ENCODE measurements at places on chromosomes 7 and 10.

- no peak for DNase-seq
These were observed 54.7 kb downstream of the FGFR2 start for GRCh38 chr10:121543545-121543944.

DNA sequence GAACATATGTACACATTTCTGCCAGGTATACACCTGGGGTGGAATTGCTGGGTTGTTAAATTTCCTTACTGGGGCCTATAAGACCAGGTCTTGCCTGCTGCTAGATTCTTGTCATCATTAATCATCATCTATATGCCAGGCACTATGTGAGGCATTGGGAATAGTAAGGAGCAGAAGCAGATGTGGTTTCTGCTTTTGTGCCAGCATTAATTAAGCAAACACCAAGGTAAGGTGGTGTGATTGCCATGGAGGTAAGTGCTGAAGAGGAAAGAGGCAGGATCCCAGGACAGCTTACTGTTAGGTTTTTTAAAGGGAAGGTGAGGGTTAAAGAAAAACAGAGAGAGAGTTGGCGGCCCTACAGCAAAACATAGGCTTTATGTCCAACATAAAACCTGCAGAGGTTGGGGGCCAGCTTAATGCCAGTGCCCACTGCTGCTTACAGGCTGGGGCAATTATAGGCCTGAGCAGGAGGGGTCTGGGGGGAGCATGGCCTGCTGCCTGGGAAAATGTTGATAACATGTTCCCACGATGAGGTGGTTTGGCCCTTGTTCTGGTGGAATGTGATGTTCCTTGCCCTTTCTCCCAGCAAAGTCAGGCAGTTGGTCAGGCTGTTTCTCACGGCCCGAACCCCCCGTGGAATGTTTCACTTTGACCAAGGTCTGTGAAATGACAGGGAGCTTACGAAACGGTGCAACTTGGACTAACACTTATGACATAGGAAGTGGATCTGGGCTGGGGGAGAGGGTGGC, 93.9 kb downstream of the RBM20 start:
- DNase-seq, result no peak

GRCh38 chr10:89954787-89955566, 253.6 kb downstream of the KIF20B start:
- no peak for DNase-seq

DNA sequence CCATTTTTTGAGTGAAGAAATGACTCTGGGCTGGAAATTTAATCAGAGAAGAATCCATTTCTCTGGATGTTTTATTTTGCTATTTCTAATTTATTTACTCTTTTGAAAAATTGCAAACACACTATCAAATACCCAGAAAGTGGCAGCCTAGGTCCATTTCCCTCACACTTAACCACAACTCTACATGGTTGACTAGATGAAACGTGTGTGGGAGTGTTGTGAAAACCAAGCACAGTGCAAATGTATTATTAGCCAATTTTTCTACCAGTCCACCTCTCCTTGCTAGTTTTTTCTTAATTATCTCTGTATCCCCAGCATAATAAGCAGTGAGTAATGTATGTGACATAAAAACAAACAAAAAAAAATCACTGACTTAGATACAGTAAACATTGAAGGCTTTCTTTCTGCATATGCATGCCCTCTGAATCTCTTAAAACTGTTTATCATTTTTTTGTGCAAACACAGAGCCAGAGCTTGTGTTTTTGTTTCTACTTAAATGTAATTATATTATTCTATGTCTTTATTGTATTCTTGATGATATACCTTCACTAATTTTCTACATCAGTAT, 30.9 kb downstream of the SCIN start:
- DNase-seq, result no peak

- DNase-seq, result no peak
These were observed 75.0 kb downstream of the GPR141 start for GRCh38 chr7:37758501-37759045.

- peak; percentile 77 for DNase-seq
These were observed 62.4 kb upstream of the MKRN1 start for GRCh38 chr7:140541513-140542227.

GRCh38 chr7:4816419-4817080, 41.1 kb downstream of the AP5Z1 start:
- DNase-seq, result no peak

DNA sequence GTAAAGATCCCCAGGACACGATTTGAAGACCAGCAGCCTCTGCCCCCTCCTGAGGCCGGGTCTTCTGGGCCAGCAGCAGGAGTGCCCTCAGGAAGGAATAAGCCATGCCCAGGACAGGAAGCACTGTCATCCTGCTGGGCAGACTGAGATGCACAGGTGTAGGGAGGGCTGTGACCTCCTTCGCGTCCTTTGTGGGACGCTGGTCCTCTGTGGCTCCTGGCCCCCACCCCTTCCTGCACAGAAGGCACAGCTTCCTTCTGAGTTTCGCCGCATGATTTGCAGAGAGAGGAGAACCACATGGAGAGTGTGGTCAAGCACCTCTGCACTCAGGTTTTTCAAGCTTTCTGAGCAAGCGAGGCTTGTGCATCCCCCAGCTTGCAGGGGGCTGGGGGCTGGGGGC, 112.7 kb downstream of the RGS10 start:
- no peak for DNase-seq

DNA sequence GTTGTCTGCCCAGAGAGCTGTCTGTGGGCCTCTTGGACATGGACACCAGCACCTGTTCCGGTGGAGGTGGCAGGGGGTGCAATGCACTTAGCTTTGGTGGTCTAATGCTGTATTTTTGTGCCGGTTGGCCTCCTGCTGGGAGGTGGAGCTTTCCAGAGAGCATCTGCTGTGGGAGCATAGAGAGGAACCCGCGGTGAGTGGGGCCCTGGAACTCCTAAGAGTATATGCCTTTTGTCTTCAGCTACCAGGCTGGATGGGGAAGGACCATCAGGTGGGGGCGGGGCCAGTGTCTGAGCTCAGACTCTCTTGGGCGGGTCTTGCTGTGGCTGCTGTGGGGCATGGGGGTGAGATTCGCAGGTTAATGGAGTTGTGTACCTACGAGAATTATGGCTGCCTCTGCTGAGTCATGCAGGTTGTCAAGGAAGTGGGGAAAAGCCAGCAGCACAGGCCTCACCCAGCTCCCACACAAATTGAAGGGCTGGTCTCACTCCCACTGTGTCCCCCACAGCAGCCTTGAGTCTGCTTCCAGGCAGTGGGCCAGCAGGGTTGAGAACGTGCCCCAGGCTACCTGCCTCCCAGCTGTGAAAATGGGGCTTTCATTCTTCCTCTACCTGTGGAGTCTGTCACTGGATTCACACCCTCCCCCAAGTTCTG, 29.0 kb downstream of the JAKMIP3 start:
- DNase-seq, result no peak

- DNase-seq, result no peak
These were observed 340.2 kb downstream of the CDC14C start for GRCh38 chr7:49264530-49264929.

DNA sequence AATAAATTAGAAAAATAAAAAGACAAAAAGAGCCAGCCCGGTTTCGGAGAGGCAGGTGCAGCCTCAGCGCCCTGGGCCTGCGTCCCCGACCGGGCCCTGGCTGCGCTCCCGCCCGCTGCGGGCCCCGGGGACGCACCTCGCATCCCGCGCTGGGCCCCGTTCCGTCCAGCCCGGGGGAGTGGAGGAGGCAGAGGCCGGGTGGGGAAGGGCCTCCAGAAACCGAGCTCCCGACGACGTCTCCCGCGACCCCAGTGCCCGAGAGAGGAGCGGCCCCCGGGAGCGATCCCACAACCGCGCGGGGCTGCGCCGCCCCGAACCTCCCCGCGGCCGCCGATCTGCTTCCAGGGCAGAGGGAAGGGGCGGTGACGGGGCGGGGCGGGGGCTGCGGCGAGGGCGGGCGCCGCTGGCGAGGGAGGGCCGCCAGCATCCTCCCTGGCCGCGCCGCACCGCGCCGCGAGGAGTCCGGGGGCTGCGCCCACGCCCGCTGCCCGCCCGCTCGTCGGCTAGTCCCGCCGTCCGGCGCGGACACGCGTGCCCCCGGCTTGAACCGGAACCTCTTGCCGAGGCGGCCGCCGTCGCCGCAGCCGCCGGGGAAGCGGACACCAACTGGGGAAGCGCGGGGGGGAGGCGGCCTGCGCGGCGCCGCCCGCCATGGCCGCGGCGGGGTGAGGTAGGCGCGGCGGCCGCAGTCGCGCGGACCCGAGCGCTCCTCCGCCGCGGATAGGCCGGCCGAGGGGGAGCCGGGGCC, at the start of gene CCNY:
Gene CCNY (plus strand): TSS at position 426 of the 748 bp plus-strand sequence. CDS start 545 bp downstream, outside the sequence.
- DNase-seq, result peak; percentile 40

DNA sequence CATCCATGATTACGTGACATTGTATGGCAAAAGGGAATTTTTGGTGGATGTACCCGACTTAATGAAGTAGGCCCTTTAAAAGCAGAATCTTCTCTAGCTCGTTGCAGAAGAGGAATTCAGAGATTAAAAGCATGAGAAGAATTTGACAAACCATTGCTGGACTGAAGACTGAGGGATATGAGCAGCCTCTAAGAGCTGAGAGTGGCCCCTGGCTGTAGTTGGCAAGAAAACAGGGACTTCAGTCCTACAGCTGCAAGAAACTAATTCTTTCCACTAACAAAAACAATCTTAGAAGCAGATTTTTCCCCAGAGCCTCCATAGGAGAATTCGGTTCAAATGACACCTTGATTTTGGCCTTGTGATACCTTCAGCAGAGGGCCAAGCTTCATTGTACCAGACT, 34.1 kb downstream of the MACC1 start:
- DNase-seq, result no peak

DNA sequence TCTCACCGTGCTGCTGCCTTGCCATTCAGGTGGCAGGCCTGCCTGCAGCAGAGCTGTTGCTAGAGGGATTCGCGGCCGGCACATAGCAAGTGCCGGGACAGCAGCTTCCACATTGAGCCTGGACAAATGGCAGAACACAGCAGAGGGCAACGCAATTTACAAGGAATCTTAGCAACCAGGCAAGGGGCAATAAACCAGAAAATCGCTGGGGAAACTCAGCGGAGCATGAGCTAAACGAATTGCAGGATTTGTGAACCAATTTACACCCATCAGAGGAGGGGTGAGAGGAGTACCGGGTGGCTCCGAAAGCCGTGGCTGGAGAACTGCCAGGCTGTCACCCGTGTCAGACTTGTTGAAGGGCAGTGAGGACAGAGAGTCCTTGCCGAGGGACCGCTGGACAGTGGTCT, 58.6 kb upstream of the LOXL4 start:
- no peak for DNase-seq

DNA sequence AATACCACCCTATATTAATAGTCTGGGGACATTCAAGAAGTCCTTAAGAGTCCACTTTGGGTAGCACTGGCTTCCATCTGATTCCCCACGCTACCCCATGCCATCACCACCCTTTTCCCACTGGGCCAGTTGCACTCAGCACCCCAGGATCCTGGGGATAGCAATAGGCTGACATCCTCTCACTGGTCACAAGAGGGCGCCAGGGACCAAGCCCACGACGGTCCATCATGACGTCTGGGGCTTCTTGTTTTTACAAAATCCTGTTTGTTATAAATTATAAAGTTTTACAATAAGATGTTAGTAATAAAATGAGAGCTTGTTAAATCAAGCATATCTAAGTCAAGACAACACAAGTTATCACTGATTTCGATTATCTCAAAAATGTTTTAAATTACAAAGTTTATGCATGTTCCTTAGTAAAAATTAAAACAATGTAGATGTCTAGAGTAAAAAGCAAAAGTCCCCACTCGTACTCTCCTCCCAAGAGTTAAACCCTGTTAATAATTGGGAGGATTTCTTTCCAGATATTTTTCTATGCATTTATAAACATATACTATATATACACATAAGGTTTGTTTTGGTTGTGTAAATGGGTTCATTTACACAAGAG, 15.4 kb downstream of the GPNMB start:
- DNase-seq, result no peak

GRCh38 chr7:137081321-137082093, 213.1 kb downstream of the CHRM2 start:
- peak; percentile 96 for DNase-seq

DNA sequence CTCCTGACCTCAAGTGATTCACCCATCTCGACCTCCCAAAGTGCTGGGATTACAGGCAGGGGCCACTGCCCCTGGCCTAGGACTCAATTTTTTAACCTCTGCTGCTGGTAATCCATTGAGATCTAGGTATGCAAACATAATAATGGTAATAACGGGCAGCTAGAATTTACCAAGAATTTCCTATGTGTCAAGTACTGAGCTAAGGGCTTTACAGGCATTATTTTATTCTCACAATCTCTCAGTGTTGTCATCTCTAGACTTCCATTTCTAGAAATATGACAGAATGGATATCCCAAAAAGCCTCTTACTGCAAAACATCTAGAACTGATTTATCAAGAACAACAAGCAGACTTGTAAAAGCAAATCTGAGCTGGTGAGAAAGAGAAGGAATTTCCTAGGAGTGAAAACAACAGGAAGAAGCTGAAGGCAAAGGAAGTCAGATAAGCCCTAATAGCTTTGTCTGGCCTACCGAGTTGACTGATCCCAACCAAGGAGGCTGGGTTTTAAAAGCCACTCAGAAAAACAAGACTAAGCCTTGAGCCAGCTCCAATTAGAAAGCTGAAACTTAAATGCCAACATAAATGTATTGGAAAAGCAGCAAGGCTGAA, 70.6 kb downstream of the CCDC71L start:
- no peak for DNase-seq

- no peak for DNase-seq
These were observed 125.1 kb downstream of the PLXNA4 start for GRCh38 chr7:132451161-132451560.

DNA sequence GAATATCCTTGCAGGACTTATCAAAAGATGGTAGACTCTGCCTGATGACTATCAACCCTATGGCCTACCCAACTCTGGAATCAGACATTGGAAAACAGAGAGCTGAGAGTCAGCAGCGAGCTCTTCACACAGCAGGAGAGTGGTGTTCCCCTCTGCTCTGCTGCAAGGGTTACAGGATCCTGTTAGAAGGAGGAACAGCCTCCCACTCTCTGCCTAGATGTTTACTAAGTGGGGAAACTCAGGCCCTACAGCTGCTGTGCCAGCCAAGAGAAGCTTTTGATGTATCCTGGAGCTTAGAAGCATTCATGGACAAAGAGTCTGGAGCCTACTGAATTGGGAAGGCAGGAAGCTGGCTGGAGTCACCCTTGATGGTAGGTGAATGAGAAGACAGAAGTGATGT, 104.6 kb downstream of the ABLIM1 start:
- DNase-seq, result no peak

- DNase-seq, result no peak
These were observed 724.5 kb downstream of the LRMDA start for GRCh38 chr10:76155961-76156360.

DNA sequence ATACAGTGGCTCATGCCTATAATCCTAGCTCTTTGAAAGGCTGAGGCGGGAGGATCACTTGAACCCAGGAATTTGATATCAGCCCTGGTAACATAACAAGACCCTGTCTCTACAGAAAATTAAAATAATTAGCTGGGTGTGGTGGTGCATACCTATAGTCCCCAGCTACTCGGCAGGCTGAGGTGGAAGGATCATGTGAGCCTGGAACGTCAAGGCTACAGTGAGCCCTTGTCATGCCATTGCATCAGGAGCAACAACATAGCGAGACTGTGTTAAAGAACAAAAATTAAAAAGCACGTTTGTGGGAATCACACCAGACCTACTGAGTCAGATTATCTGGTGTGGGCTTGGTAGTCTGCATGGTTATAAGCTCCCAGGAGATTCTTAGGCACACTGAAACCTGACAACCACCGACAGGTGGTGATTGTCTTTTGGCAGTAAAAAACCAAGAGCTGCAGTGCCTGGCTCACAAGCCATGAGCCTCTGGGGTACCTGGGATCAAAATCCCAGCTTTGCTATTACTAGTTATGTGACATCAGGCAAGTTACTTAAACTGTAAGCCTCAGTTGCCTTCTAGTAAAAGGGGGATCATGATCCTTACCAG, 146.9 kb downstream of the SND1 start:
- no peak for DNase-seq
